ENCODE measurements at places on chromosomes 12 and 14.

DNA sequence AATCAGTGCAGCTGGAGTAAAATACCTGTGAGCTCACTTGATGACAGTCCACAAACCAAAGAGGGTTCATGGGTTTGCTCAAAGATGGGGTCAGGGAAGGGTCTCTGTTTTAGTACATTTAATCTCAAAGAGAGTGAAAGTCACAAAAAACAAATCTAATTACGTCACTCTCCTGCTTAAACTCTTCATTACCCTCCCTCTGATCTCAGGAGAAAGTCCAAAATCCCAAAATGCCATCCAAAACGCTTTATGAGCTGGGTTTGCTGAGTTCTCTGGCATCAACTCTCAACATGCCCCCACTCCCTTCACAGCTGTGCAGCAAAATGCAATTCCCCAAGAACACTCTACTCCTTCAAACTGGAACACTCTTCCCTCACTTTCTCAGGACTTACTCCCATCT lies 40.4 kb upstream of the LGR5 start:
- DNase-seq, result no peak

GRCh38 chr12:118727196-118727978 lies 254.0 kb upstream of the SRRM4 start:
- no peak for DNase-seq

DNA sequence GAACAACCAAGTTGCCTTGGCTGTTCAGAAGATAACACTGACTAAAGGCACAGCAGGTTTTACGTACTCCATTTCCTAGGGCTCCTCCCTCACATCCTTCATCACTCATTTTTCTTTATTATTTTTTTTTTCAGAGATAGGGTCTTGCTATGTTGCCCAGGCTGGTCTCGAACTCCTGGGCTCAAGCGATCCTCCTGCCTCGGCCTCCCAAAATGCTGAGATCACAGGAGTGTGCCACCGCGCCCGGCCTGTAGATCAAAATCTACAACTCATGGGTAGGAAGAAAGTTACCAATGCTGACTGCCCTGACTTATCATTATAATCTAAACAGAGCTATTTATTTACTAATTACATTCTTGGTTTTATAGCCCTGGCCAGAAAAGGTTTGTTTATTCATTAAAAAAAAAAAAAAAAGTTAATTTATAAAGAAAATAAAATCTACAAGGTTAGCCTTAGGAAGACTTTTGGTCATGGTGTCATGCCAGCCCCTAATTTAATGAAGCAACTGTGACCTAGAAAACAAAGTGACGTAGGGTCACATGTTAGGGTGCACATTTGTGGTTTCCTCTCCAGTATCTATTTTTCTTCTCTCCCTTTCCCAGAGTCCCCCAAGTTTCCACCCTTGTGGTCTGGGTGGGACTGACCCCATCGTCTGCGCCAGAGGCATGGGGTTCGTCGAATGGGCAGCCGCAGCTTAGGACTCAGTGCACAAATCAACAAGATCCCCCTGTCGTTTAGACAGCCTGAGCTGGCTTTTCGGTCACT lies 19.0 kb upstream of the FOXN3 start:
- DNase-seq, result no peak

- no peak for DNase-seq
Observed at GRCh38 chr12:121017966-121018491, 1.7 kb upstream of the C12orf43 start.

- no peak for DNase-seq
Observed at GRCh38 chr12:123712780-123713319, 697 bp downstream of the ATP6V0A2 start.

- no peak for DNase-seq
Observed at GRCh38 chr14:63773504-63773903, 45.6 kb upstream of the SGPP1 start.

GRCh38 chr12:54477259-54477658 lies 3.9 kb upstream of the GTSF1 start:
- no peak for DNase-seq

Measured in CD4-positive, alpha-beta T cell treated with Interleukin-1 beta for 1 hour (primary cell).